Effector memory CD8-positive, alpha-beta T cell (primary cell): ENCODE measurements at places on chromosomes 4 and X.

- H3K4me3 ChIP-seq, result no peak overlapping the region
- no peaks in the 10 kb centered on the region for H3K27me3 ChIP-seq
- H3K27ac ChIP-seq, result no peak overlapping the region
- H3K36me3 ChIP-seq, result no peaks in the 10 kb centered on the region
- H3K4me1 ChIP-seq, result no peaks in the 10 kb centered on the region
Measured at GRCh38 chr4:75605928-75606327, 24.4 kb downstream of the CDKL2 start.

- H3K4me1 ChIP-seq, result no peaks in the 10 kb centered on the region
- DNase-seq, result no peak
- H3K36me3 ChIP-seq, result peaks cover 3% of the 10 kb centered on the region
- no peak overlapping the region for H3K4me3 ChIP-seq
Measured at GRCh38 chr4:146095091-146095690, 80.3 kb upstream of the LSM6 start.

- no peaks in the 10 kb centered on the region for H3K27me3 ChIP-seq
- H3K36me3 ChIP-seq, result no peaks in the 10 kb centered on the region
- no peak overlapping the region for H3K4me3 ChIP-seq
- no peak for DNase-seq
Measured at GRCh38 chrX:133921764-133922389, 63.5 kb downstream of the GPC3 start.

DNA sequence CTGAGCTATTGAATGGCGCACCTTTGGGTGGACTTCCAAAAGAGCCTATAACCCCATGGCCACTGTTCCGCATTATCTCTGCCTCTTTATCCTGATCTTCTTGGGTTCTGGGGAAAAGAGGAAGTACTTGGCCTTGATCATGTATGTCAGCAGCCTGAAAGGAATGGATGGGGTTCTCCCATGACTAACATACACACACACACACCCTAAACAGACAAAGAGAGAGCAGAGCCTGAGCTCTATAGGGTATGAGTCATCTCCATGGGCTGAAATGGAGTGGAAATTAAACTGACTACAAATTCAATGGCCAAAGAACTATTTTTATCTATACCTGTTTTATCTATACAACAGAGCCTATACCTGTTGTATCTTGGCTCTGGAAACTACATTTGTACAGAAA lies 141.5 kb upstream of the MTMR8 start:
- no peak for DNase-seq
- no peak overlapping the region for H3K27ac ChIP-seq
- H3K27me3 ChIP-seq, result no peaks in the 10 kb centered on the region
- no peak overlapping the region for H3K4me3 ChIP-seq

DNA sequence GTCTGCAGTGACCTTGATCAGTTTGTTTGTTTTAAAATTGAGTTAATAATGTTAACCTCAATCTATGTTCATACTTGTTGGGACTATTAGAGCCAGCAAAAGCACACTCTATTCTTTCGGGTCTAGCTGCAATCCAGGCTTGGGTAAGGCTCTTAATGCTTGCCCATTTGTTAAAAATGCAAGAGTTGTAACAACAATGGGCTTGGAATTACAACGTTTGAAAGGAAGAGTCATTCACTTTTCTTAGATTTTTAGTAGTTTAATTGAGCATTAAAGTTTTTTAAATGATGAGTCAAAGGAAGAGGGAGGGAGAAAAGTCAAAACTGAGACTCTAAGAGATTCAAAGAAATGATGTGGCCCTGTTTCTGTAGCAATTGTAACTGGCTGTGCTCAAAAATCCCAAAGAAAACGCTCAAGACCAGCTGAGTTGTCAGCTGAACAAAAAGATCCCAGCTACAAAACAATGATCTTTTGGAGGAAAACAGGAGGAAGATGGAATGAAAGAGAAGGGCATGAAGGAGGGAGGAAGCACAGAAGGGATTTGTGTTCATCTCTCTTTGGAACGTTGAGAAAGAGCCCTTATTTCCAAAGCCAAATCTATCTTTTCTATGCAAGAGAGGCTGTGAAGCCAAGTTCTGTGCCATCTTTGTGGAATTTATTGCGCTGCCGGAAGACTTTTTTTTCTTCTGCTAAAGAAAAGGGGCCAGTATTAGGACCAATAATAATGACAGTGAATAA lies 5.5 kb downstream of the SCD5 start:
- H3K27ac ChIP-seq, result no peak overlapping the region
- peaks cover 4% of the 10 kb centered on the region for H3K36me3 ChIP-seq
- H3K27me3 ChIP-seq, result peaks cover 5% of the 10 kb centered on the region
- no peak for DNase-seq

DNA sequence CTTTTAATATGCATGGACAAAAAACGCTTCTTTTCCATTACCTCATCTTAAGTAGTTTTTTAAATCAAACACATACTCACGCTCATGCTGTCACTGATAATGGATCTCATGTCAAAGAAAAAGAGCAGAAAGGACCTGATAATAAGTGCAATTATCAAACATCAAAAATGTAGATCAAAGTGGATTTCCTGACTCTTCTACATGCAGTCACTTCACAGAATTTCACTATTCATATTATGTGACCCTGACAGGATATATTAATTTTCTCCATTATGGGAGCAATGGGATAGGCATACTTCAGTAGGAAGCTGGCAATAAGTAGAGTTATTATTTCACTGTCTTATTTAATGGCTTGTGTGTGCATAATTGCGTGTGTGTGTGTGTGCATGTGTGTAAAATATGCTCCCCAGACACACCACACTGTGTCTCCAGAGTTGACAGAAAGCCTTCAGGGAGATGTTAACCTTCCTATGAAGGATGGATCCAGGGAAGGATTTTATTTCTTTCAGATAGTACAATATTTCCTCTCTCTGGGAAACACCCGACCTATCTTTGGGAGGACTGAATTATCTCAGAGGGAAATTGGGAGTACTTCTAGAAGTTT lies 445.2 kb downstream of the SH2D1A start:
- no peak for DNase-seq
- no peak overlapping the region for H3K27ac ChIP-seq
- no peak overlapping the region for H3K4me3 ChIP-seq
- H3K4me1 ChIP-seq, result no peaks in the 10 kb centered on the region
- no peaks in the 10 kb centered on the region for H3K36me3 ChIP-seq

- H3K27me3 ChIP-seq, result no peaks in the 10 kb centered on the region
- peaks cover 28% of the 10 kb centered on the region for H3K4me1 ChIP-seq
- peaks cover 34% of the 10 kb centered on the region for H3K36me3 ChIP-seq
- H3K27ac ChIP-seq, result peak overlapping the region; percentile 90
Measured at GRCh38 chr4:8410641-8411271, 29.8 kb downstream of the ACOX3 start.

- no peaks in the 10 kb centered on the region for H3K27me3 ChIP-seq
- no peaks in the 10 kb centered on the region for H3K4me1 ChIP-seq
- H3K4me3 ChIP-seq, result no peak overlapping the region
- no peak for DNase-seq
- H3K27ac ChIP-seq, result no peak overlapping the region
Measured at GRCh38 chr4:55364691-55365344, 18.8 kb downstream of the SRD5A3 start.
